CD4-positive, alpha-beta T cell treated with Interleukin-6 at 100 ng/mL for 8 hours (primary cell): ENCODE measurements at places on chromosomes 12 and 14.
A peak's percentile ranks its signal among the peaks of the same experiment; 100 is the strongest.

DNA sequence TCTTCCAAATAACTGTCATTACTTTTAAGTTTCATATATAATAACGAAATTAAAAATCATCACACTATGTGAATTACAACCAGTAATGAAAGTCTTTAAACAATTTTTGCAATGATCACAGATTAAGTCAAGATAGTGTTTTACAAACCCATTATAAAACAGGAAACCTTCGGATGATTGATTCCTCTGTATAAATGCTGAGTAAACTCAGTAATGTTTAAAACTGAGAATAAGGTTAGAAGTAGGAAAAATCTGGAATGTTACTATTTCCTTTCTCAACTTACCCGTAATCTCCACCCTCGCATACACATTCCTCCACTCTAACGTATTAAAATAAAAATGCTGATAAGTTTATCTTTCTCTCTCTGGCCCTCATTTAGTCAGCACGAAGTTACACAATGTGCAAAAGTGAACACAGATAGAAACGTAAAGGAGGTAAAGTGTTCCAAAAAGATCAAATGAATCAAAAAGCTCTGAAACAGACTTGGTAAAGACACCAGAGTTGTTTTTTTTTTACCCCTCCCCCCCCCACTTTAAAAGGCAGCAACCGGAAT lies 1.6 kb downstream of the ZFC3H1 start:
- no peak for DNase-seq

GRCh38 chr12:91889910-91890309 lies 255.7 kb downstream of the BTG1 start:
- DNase-seq = no peak

GRCh38 chr12:19847294-19848059 lies 408.2 kb downstream of the AEBP2 start:
- no peak for DNase-seq

DNA sequence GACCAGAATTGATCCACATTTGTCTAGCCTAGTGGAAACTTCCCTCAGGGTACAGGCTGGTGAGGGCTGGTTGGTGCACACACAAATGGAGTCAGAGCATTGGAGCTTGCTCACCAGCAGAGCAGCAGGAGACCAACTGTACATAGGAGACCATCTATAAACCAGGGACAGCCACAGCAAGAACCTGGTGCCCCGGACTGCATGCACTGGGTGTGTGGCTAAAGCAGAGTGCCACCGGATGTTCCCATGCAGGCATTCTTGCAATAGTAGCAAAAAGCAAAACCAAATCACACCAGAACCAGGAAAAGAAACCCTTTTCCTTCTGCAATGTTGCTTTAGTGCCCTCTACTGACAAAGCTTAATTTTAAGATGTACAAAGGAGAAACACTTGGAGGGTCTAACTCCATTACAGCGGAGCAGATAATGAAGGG lies 136.4 kb downstream of the MDGA2 start:
- no peak for DNase-seq

DNA sequence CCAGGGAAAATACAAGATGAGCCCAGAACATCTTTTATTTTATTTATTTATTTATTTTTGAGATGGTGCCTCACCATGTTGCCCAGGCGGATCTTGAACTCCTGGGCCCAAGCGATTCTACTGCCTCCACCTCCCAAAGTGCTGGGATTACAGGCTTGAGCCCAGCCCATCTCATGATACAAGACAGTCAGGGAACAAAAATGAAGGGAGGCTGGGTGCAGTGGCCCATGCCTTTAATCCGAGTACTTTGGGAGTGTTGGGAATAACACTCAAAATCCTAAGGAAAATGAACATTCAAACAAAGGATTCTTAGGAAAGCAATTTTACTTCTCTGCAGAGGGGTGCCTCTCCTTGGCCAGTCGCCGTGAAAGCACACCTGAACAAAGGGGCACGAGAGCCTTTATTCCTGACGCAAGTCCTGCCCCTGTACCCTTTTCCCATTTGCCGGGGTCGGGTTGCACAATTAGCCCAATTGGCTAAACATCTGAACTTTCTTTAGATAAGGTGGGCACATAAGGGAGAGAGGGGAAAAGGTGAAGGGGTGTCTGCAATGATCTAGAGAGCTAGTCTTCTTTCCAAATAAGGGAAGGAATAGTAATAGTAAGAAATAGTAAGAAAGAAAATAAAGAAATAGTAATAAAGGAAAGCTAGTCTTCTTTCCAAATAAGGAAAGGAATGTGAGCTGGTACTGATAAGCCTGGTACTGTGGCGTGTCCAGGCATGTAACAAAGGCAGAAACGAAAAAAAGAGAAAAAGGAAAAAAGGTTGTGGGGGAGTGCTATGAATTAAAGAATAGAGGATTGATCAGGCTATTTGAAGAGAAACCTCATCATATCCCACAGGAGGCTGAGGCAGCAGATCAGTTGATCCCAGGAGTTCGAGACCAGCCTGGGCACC lies 13.4 kb downstream of the NCAPD2 start:
- no peak for DNase-seq

DNA sequence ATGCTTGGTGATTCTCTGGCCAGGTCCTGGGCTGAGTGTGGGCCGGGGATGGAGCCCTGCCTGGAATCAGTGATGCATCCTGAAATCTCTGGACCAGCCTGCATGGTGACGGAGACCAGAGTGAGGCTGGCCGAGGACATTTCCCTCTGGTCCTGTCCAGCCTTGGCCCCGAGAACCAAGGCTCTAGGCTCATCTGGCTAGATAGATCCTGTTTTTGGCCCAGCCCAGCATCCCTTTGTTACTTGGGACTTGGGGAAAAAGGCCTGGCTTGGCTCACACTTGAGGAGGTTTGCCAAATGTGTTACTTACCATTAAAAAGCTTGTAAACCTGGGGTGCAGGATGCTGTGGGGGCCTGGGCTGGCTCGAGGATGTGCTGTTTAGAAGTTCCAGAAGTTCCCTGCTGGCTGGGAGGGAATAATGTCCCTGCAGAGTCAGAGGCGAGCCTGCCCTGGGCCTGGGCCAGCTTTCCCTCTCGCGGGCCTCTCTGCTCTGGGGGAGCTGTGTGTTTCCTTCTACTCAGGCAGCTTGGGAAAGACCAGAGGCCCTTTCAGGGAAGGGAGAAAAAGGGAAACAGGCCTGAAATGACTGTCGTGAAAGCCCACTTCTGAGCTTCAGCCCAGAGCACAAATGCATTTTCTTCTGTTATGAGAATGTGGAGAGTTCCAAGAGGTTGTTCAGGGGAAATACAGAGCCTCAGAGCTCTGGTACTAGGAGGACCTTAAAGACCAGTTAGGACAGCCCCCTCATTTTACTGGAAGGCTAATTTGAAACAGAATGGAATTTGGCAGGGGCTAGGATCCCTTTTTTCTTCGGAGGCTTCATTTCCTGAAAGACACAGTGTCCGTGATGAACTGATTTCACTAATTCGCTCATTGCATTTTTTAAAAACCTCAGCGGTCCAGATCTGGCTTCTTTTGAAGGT lies 47.2 kb upstream of the CTDSP2 start:
- no peak for DNase-seq

DNA sequence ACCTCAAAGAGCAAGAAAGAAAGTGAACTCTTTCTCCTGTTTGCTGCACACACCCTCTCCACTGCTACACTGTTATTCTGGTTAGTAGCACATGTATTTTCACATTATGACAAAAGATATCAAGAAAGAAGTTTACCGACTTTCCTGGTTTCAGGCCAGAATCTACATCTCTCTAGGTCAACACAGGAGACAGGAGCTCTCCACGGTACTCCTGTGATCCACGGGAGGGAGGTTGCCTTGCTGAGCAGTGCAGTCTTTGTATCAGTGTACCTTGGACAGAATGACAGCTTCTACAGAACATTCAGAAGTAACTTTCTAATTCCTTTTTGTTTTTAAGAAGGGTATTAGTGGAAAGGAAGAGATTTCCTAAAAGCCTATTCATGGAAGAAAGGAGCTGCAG lies 805.6 kb downstream of the NRXN3 start:
- no peak for DNase-seq

DNA sequence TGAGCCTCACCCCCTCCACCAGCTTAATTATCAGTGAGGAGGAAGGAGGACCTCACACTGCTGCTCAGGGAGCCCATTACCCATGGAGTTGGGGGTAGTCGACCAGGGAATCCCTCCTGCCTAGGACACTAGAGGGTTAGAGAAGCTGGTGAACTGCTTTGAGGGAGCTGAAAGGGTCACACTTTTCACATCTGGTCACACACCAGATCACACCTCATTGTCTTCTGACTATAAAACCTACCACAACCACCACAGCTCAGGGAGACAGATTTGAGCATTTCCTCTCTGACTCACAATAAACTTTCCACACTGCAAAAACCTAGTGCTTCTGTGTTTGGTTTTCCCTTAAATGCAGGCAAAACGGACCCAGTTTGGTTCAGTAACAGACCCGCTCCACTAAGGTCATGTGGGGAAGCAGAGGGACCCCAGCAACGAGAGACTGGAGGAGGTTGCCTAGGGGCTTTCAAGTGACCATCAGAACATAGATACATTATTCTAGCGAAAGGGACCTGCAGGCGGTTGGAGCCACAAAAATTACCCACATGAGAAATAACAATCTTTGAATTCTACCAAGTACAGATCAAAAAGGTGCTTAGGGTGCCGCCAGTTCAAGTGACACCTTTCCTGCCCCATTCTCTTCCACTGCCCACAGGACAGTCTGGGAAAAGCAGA lies 151.4 kb upstream of the AVPR1A start:
- no peak for DNase-seq

DNA sequence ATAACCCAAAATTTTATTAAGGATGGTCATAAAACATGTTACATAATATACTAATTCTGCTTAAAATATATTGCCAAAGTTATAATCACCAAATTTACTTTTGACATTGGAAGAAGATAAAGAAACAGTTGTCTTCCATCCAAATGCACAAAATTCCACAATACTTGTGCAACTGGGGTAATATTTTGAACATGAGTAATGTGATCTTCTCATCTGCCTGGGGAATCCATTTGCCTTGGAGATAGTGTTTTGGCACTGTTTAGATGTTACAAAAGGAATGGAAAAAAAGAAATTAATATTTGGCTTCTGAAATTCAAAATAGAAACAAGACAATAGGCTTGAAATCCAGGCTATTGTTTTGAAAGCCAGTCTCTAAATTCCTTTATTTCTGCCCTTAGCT lies 9.1 kb downstream of the GPR19 start:
- no peak for DNase-seq

GRCh38 chr14:100761481-100761880 lies 34.8 kb downstream of the DLK1 start:
- no peak for DNase-seq

GRCh38 chr14:39218171-39218769 lies 15.4 kb upstream of the MIA2 start:
- DNase-seq = no peak

DNA sequence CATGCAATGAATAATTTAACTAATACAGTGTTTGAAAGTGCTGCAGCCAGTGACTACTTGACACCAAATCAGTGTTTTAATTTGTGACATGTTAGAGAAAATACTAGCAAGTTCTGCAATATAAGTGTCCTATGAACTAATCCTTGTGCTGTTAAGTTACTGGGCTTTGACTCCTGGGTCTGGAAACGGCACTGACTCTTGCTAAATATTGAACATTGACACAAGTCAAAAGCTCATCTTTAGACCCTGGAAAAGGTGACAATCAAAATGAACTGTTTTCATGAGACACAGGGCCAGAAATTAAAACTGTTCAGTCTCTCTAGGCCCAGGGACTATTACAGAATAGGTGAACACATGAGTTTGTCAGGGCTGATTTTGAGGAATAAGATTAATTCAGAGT lies 268.1 kb downstream of the IPO8 start:
- no peak for DNase-seq

- peak; percentile 21 for DNase-seq
These were observed 96.7 kb downstream of the RFLNA start for GRCh38 chr12:124391340-124392261.

GRCh38 chr12:79689477-79690141 lies 1.2 kb downstream of the PAWR start:
- no peak for DNase-seq

DNA sequence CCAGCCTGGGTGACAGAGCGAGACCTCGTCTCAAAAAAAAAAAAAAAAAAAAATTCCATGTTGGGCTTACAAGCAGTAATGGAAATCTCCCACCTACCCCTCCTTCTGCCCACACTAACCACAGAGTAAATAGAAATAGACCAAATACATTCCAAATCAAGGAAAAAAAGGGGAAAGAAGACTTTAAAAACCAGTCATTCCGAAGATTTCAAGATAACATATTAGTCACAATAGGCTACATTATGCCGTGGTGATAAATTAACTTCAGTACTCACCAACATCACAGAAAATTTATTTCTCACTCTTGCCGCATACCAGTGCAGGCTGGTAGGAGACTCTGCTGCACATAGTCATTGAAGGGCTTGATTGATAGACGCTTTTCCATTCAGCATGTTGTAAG lies 15.5 kb upstream of the ETV6 start:
- no peak for DNase-seq

DNA sequence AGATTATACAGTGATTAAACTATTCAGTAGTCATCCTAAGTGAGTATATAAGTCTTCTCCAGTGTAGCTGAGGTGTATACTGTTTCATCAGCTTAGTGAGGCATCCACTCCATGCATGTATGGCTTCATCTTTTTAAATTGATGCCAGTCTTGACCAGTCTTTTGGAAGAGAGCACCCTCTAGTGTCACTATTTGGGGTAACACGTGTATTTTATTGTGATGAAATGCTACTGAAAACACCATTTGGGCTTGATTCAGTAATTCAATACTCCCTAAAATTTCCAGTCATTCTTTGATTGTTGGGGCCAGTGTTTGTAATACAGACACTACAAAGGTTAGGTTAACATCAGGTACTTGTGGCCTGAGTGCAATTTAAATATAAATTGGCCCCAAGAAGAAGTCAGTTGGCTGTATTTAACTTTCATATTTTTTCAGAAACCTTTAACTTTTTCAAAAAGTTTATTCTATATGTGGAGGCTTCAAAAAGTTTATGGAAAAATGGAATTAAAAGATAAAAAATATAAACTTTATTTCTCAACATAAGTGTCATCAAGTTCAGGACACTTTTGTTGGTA lies 35.3 kb downstream of the MIPOL1 start:
- no peak for DNase-seq

DNA sequence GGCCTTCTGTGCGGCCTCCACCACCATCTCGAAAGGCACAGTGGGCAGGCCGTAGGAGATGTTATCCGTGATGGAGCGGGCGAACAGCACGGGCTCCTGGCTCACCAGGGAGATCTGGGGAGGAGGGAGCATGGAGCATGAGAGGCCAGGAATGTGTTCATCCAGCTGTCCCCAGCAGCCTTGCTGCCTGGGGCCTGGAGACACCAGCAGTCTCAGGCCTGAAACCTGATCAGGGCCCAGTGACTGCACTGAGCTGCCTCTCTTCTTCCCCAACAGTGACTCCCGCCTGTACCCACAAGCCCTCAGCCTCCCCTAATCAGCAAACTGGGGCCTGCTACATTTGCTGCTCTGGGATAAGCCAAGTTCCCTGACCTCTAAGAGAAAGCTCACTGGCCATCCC lies 30.9 kb downstream of the ABCB9 start:
- no peak for DNase-seq

DNA sequence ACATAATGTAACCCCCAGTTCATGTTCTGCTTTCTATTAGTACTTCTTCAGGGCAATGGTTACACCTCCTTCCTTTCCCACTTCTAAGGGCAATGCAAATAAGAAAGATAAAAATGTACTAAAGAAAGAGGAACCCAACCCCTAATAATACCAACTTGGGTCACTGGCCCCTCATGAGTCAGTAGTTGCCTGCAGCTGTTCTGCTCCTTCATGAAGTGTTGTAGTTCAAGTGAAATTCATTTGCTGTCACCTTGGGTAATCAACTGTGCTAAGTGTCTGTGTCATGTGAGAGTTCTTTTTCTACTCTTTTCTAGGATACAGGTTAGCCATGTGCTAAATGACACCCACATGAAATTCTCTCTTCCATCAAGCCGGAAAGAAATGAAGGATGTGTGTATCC lies 91.8 kb downstream of the PLXNC1 start:
- no peak for DNase-seq

GRCh38 chr14:51006324-51006723 lies 62.0 kb upstream of the PYGL start:
- DNase-seq = no peak
